ENCODE measurements at places on chromosomes 12 and 14. TPM values are rescaled to one million over a fixed set of nuclear protein-coding genes. Genes with fewer than 3 reads are reported as not detected.

KRT8 gene
- total RNA-seq = 43.1 TPM

NAV3 gene
- total RNA-seq = 40.1 TPM

- no peak for DNase-seq
These were observed 5.0 kb upstream of the RAPGEF3 start for GRCh38 chr12:47763481-47764346.

TRIP11 gene
- 23.0 TPM for total RNA-seq

GRCh38 chr14:36626151-36626550 lies 35.5 kb upstream of the PAX9 start:
- no peak for DNase-seq

DNA sequence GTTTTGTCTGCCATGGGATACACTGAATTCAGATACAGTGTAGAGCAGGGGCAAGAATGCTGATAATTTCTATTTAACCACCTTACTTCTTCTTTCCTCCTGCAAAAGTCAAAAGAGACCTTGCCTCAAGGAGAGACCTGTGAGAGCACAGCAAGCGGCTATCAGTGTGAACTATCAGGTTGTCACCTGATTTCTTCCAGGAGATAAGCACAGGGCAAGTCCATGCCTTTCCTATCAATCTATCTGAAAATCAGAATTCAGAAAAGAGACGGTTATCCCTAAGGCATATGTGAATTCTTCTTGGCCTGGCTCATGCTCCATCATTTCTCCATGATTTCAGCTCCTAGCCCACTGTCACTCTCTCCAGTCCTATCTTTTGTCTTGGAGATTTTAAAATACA lies 128.9 kb upstream of the CCND2 start:
- DNase-seq = no peak

ACAD10 gene
- 18.5 TPM for total RNA-seq

PTPN21 gene
- total RNA-seq = 11.1 TPM

CLEC2B gene
- 51.1 TPM for total RNA-seq

ACSM4 gene
- total RNA-seq = not detected

DNA sequence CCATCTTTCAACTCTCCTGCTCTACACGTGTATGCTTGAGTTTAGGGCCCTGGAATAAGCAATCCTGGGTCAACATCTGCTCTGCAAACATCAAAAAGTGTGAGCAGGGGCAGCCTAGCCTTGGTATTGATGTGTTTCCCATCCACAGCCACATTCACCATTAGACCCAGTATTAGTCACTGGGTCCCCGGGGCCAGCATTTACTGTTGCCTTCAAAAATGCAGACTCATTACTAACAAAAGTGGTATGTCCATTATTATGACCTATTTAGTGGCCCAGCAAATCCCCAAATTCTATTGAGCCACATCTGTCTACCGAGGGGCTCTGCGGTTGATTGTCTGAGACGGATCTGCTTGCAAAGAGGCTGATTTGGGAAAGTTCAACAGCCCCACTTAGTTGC lies 661.8 kb downstream of the DIO2 start:
- no peak for DNase-seq
